NCI-H460 (cell line): ENCODE measurements at places on chromosomes 4 and X. TPM values are rescaled to one million over a fixed set of nuclear protein-coding genes. Genes with fewer than 3 reads are reported as not detected.

Gene ITIH6
- 0.02 and 0.03 TPM in 2 replicates for total RNA-seq

Gene CXorf51B
- total RNA-seq = not detected in 2 replicates

Gene GPR119
- total RNA-seq = not detected in 2 replicates

Gene AMBN
- total RNA-seq = not detected in 2 replicates

Gene EDA2R
- 30.6 and 32.2 TPM in 2 replicates for total RNA-seq

Gene TRPC5OS
- total RNA-seq = not detected in 2 replicates

Gene HMX1
- 0.20 TPM in 1 of 2 replicates, not detected in the other for total RNA-seq

Gene FAM47E
- total RNA-seq = 0.30 and 0.78 TPM in 2 replicates

Gene TMSB15A
- 0.42 TPM in 1 of 2 replicates, not detected in the other for total RNA-seq

Gene NMU
- 3.1 and 4.9 TPM in 2 replicates for total RNA-seq

Gene DMD
- total RNA-seq = 3.9 and 4.4 TPM in 2 replicates

Gene XPNPEP2
- total RNA-seq = not detected in 2 replicates

Gene CFI
- not detected in 2 replicates for total RNA-seq

Gene IL1RAPL1
- not detected in 2 replicates for total RNA-seq

Gene IL21
- total RNA-seq = not detected in 2 replicates
